ENCODE measurements at places on chromosomes 12 and 14.

- DNase-seq: no peak
Measured at GRCh38 chr14:24072436-24072835, 1.1 kb downstream of the CPNE6 start.

DNA sequence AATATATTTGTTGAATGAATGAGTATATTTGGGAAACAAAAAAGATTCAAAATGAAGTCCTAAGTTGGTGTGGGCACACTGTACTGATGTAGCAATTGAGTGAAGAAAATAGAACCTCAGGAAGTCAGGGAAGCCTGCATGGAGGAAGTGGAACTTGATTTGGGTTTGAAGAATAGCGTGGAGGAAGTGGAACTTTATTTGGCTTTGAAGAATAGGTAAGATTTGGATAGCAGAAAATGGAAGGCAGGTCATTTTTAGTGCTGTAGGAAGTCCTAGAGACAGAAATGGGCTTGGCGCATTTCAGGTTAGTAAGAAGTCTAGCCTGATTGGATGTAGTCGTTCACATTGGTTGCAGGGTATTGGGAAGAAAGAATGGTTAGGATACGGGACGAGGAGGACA lies 5.4 kb downstream of the C12orf75 start:
- DNase-seq: no peak

GRCh38 chr12:22624548-22624869 lies 462 bp upstream of the ETNK1 start:
- DNase-seq: no peak

DNA sequence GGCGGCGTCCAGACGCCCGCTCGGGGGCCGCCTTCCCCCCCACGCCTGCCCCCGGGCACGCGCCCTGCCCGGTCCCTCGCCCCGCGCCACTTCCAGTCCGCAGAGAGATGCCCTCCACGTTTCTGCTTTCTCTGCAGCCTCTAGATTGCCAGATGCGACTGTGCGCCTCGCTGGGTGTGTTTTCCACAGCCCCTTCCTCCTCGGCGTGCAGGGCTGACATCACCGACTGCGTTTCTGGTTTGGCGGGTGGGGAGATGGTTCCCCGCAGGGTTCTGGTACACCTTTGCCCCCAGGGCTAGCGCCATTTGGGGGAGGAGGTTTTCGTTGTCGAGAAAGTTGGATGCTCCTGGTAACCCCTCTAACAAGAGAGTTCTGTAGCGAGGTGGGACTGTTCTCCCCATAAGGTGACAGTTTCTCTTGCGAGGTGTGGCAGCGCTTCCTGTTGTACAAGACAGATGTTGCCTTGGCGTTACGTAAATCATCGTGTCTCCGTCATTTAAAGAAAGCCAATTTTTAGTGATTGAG lies 1.5 kb downstream of the CALM1 start:
- DNase-seq: no peak

DNA sequence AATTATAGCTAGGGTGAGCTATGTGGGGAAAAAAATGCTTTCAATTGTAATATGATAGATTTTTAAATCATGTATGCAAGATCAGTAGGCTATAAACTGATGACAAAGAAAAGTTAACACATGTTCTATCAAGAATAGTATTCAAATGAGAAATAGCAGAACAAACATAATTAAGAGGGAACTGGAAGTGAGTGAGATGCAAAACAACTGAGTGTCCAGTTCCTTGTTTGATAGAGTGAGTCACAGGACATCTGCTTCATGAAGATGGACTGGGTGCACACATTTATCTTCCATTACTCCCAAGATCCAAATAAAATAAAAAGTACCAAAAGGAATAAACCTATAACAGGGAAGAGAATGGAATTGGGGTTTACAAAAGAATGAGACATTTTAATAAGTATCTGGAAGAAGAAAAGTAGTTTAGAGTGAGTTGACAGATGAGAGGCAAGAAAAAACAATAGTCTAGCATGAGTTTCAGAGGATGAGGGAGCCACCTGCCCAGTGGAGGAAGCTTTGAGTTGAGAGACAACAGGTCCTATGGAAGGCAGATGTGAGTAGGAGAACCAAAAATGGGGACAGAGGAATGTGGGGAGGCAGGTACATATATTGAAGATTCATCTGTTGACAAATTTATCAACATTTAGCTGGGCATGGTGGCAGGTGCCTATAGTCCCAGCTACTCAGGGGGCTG lies 178.1 kb upstream of the ARHGAP5 start:
- DNase-seq: no peak
